Karpas-422 (cell line): ENCODE measurements at places on chromosomes 1 and 21.

GRCh38 chr21:29465546-29465945 is 166.8 kb downstream of the BACH1 start:
- DNase-seq, result no peak

- H3K4me3 ChIP-seq, result no peak overlapping the region
- H3K4me1 ChIP-seq, result peaks cover 10% of the 10 kb centered on the region
- no peak for DNase-seq
Observed at GRCh38 chr21:38875694-38876492, 70.2 kb downstream of the ETS2 start.

DNA sequence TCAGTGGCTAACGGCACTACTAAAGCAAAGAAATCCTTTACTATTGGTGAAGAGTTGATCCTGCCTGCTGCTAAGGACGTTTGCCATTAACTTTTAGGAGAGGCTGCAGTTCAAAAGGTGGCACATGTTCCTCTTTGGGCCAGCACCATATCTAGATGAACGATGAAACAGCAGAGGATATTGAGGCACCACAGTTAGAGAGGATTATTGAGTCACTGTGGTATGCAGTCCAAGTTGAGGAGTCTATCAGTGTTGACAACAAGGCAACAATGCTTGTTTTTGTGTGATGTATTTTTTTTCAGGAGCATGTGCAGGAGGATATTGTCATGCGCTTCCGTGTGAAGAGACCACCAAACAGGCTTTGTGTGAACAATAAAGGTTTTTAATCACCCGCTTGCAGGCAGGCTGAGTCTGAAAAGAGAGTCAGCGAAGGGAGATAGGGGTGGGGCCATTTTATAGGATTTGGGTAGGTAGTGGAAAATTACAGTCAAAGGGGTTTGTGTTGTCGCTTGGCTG is 80.9 kb downstream of the UCHL5 start:
- H3K4me1 ChIP-seq, result peaks cover 16% of the 10 kb centered on the region
- H3K27me3 ChIP-seq, result no peaks in the 10 kb centered on the region
- H3K36me3 ChIP-seq, result no peaks in the 10 kb centered on the region
- H3K4me3 ChIP-seq, result no peak overlapping the region

DNA sequence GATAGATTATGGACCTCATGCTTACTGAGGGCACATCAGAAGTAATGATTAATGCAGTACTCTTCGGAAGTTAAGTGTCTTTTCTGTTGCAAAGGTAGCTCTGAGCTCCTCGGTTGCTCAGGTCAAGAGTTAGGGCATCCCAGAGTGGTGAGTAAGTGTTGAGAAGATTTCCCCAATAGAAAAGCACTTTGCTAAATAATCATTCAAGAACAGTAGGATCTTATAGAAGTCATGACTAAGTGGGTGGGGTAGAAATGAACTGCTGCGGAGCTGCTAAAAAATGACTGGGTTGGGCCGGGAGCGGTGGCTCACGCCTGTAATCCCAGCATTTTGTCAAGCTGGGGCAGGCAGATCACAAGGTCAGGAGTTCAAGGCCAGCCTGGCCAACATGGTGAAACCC is 648.6 kb upstream of the CAMK1G start:
- no peaks in the 10 kb centered on the region for H3K36me3 ChIP-seq
- H3K4me1 ChIP-seq, result no peaks in the 10 kb centered on the region
- no peak overlapping the region for H3K4me3 ChIP-seq
- H3K27ac ChIP-seq, result no peak overlapping the region
- no peaks in the 10 kb centered on the region for H3K27me3 ChIP-seq
- no peak for DNase-seq

DNA sequence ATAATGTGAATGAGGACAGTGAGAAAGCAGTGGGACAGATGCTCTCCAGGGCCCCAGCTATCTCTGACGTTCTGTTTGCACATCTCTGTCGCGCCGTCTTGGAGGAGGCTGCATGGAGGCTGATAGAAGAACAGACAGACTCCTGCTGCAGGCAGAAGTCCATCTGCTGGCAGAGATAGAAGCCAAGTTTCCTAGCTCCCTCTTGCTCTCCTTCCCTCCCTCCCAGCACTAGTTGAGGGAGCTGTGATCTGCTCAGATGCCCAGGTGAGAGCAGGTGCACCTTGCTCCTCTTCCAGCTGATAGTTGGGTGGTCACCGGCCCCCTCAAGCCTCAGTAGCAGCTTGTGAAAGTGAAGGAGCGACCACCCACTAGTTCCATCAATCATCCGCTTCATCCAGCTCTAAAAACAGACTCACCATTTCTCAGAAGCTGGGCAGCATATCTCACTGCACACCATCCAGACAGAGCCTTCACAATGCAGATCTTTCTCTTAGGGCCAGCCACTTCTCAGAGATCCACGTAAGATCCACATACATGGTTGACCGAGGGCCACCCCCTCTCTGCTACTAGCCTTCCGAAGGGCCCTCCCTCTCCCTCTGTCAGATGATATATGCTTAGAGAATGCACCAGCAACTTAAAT is 12.9 kb downstream of the LRRN2 start:
- H3K4me3 ChIP-seq, result no peak overlapping the region
- H3K27ac ChIP-seq, result no peak overlapping the region
- no peaks in the 10 kb centered on the region for H3K36me3 ChIP-seq
- no peak for DNase-seq

DNA sequence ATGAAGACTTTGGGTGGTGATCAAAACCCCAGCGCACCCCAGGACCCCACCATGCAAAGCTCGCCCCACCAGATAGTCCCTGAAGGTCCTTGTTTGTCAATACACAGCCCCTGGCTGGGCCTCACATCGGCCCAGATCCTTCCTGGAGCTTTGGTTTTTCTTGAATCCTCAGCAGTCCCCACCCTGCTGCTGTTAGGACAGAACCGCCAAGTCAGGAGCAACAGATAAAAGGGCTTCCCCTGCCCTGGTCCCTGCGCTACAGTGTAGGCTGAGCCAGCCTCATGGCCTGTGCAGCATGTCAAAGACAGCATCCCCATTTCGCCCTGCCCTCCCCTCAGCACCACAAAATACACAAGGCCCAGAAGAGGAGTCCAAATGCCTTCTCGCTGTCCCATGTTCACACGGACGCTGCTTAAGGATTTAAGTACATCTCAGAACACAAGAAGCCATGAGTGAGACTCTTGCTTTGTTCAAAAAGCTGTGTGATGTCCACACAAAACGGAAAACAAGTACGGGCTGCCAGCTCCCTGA is 65.7 kb downstream of the PSMG1 start:
- H3K4me1 ChIP-seq, result no peaks in the 10 kb centered on the region
- DNase-seq, result no peak
- no peak overlapping the region for H3K4me3 ChIP-seq
- H3K27me3 ChIP-seq, result no peaks in the 10 kb centered on the region
- H3K27ac ChIP-seq, result no peak overlapping the region
- no peaks in the 10 kb centered on the region for H3K36me3 ChIP-seq
